AG08395 (cell line): ENCODE measurements at places on chromosomes 11 and 22.

- peak; percentile 53 for DNase-seq
Observed at GRCh38 chr22:48445113-48445827, 1382.4 kb downstream of the BRD1 start.

GRCh38 chr11:109526931-109527330 is 104.9 kb downstream of the C11orf87 start:
- no peak for DNase-seq

DNA sequence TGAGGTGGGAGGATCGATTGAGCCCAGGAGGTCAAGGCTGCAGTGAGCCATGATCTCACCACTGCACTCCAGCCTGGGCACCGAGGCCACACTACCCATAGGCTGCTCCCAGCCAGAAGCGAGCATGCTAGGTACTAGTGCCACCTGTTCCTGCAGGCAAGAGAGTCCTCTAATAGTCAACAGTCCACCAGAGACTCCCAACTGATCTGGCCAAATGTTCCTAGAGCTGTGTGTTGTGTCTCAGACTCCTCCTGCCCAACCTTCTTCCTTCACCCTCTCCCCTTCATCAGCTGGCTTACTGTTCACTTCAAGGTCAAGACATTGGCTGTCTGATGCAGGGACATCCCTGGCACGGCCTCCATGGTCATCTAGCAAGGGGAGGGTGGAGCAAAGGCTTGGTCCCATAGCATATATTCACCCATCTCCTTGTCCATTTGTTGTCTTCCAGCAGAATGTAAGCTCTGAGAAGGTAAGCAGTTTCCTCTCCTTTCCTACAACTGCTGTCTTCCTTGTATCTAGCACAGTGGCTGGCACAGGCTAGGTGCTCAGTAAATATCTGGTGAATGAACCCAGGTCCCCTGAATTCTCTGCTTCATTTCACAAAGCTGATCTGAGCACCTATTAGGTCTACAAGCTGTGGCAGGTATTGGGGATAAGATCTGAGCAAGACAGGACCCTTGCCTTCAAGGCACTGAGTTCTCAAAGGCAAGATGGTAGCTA is 126.2 kb upstream of the SERPIND1 start:
- peak; percentile 1 for DNase-seq

DNA sequence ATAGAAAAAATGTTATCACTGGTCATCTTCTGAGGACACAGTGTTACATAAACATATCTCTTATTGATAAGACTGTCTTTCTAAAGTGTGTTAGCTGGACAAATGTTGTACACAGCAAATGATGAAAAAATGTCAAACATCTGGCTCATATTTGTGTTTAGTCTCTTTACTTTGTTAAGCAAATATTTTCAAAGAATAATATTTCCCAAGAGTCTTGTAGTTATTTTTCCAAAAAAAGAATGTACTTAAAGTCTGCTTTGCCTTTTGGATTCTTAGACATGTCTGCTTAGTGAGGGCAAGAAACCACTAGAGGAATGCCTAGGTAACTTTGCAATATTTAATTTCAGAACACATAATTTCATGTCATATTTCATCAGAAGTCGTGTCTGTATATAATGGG is 23.9 kb upstream of the CCDC179 start:
- DNase-seq = no peak

- no peak for DNase-seq
Observed at GRCh38 chr11:115709297-115709696, 205.1 kb upstream of the CADM1 start.

- DNase-seq = peak; percentile 54
Observed at GRCh38 chr22:33896575-33897447, 23.5 kb downstream of the LARGE1 start.

- no peak for DNase-seq
Observed at GRCh38 chr11:47977623-47978022, 2.7 kb upstream of the PTPRJ start.

DNA sequence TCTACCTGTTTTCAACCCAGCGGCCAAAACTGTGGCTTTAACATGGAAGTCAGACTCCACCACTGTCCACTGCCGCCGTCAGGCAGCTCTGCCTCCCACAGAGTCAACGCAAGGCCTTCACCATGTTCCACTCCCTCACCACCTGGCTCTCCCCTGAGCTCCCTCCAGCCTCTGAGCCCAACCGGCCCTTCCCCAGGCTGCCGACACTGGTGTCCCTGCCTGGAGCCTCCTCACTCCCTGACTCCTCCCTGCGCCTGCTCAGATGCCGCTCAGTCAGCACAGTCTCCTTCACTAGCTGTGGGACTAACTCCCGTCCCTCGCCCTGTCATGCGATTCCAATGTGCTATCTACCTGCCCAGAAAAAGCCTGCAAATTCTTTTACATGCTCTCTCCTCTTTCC is 16.3 kb downstream of the SULT4A1 start:
- no peak for DNase-seq

GRCh38 chr22:48906216-48906835 is 921.3 kb downstream of the BRD1 start:
- DNase-seq = no peak

DNA sequence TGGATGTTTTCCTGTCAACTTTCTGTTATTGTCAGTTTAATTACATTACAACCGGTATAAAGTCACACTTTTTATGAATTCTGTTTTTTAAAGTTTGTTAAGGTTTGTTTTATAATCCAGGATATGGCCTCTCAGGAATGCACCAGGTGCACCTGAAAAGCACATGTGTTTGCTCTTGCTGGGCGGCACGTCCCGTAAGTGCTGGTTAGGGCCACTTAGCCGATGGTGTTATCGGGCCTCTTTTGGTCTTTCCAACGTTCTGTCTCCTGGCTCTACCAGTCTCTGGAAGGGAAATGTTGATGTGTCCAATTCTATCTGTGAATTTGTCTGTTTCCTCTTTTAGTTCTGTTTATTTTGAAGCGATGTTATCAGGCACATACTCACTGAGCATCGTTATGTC is 695.7 kb downstream of the BRD1 start:
- DNase-seq = no peak

GRCh38 chr22:39183991-39184585 is 31.6 kb upstream of the CBX7 start:
- peak; percentile 87 for DNase-seq

DNA sequence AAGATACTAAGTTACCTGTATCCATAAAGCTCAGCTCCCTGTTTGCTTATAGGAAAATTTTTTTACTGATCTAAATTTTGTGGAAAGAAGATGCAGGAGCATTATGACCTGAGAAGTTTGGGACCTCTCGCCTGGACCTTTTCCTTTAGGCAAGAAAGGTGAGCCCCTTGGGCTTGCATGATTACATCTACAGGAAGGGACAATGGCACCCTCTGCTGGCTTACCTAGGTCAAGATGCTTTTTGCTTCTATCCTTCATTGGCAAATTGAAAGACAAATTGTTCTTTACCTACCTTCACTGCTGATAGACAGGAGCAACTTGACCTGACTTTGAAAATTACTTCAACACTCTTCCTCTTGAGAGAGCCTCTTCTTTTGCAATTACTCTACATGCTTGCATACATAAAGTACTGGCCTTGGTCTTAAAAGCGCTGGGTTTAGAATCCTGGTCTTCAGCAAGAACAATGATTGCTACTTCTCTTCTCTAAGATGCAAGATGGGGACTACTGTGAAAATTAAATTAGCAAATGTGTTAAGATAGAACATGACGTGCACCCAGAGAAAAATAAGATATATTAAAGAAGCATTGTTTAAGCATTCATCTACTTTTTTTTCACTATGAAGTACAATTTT is 147.2 kb downstream of the TRPC6 start:
- peak; percentile 32 for DNase-seq

GRCh38 chr11:123740787-123741158 is 687 bp downstream of the ZNF202 start:
- DNase-seq = no peak

GRCh38 chr11:126864934-126865333 is 135.6 kb downstream of the KIRREL3 start:
- DNase-seq = no peak

DNA sequence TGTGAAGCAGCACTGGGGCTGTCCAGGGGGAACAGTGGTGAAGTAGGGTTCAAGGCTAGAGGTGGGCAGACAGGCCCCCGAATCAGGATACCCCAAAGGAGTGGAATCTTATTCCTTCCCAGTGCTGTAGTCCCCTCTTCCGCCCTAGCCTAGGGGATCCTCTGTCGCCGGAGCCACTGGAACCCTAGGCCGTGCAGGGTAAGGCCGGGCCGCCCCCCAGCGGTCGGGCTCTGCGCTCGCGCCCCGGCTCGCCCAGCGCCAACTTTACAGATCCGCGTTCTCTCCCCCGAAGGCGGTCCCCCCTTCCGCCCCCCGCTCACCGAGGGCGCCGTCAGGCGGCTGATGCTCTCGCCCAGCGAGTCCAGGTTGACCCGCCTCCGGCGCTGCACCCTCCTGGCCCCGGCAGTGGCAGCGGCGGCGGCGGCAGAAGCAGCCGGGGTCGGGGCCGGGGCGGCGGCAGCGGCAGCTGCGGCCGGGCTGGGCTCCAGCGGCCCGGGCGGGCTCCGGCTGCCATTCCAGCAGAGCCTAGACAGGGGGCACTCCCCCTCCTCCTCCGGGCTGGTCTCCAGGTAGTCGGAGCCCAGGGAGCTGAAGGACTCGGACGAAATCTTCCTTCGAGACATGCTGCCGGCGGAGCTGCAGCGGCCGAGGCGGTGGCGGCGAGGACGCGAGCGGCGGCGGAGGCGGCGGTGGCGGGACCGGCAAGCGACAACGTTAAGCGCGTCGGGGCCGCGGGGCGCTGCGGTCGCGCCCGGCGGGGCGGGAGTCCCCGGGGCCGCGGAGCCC is 650 bp downstream of the GUCY1A2 start:
- DNase-seq = peak; percentile 25

DNA sequence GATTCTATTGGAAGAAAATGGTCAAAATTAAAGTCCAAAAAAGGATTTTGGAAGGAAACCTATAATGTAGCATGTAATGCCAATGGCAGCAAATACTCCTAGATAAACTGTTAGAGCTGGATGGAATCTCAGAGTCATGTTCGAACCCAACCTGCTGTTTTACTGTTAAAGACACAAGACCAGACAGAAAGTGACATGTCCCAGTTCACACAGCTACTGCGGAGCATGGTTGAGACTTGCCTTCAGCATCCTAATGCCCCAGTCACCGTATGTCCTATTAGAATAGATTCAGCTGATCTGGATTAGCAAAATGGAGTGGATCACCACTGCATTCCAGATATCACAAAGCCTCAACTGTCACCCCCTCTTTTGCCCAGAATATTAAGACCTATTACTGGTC is 14.9 kb downstream of the PISD start:
- DNase-seq = no peak

DNA sequence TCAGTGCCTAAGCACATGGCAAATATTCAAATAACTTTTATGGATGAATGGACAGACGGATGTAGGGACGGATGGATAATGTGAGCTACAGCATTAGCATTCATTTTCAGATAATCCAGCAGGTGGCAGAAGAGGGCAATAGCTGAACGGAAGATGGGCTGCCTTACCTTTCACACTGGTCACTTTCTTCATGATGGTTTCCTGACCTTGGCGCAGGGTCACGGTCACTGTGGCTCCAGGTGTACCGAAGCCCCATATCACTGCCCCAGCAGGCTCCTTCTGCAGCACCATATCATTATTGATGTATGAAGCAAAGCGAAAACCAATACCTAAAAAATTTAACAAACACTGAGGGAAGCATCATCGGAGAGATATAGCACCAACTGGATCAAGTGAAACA is 4.3 kb downstream of the SIAE start:
- DNase-seq = peak; percentile 76

DNA sequence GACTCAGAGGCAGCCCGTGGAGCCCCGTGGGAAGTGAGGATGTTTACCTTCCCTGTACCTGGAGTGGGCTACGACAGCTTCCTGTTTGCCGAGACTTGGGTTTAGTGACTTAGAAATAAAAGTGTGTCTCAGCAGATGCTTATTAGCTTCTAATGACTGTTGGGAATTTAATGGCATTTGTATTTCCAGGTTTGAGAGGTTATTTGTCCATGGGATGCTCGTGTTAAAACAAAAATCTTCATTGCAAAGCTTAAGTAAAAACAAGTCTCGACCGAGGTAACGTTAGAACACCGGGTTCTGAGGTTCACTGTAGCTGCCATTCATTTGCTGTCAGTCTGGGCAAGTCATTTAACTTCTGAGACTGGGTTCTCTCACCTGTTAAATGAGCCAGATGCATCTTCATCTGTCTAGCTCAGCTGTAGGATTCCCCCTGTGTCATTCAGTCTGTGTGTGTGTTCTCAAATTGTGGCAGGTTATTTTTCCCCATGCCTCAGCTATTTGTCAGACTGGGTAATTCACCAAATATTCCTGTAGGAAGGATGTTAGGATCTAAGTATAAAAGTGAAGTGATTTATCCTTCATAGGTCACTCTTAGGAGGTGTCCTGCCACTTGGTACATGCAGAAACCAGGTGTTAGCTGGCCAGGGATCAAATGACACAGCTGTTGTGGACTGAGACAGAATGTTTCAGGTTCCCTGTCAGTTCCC is 791 bp downstream of the EI24 start:
- peak; percentile 2 for DNase-seq

DNA sequence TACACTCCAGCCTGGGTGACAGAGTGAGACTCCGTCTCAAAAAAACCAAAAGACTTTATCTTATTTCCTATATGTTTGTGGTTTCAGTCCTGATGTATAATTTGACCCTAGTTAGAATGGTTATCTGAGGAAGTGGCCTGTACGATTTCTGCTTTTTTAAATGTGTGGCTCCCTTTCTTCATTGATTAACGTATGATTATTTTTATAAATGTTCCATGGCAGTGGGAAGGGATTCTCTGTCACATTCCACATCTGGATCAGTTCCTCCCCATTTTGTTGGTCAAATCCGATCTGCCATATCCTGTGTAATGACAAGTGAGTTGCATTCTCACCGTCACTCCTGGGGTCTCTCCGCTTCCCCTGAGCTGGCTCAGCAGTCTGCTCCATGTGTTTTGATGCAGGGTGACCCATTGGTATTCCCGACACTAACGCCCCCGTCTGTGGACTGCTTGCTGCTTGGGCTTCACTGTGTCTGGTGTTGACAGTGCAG is 20.3 kb downstream of the NEAT1 start:
- DNase-seq = no peak

DNA sequence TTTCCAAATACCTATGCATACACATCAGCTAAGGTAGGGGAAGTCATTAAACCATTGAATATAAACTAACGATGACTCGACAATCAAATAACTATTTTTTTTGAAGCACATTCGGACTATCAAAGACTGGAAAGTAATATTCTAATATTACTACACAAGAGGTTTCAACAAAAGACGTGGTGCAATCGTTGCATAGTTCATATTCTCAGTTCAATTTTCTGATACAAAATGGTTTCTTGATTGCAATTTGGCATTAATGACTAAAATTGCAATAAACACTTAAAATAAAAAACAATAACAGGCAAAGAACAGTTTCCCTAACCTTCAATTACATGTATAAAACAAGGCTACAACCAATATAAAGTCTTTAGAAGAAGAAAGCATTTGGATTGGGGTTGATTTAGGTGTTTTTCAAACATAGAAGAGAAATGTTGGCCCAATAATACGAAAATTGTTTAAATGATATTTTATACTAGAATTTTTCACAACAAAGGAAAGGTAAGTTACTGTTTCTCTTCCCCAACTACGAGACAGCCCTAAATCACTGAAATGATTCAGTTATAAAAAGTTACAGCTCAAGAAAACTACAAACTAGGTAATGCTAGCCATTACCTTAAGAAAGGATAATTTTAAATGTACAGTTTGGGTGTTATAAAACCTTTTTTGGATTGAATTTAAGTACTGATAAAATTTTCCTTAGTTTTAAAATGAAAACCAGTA is 17.6 kb downstream of the BLID start:
- no peak for DNase-seq

GRCh38 chr11:2806351-2807024 is 79.1 kb downstream of the CDKN1C start:
- no peak for DNase-seq
